Choroid plexus epithelial cell (primary cell): ENCODE measurements at places on chromosomes 7 and 10.

GRCh38 chr10:114261076-114261475 lies 22.0 kb downstream of the VWA2 start:
- DNase-seq, result peak; percentile 41

- no peak for DNase-seq
These were observed 161.2 kb downstream of the CELF2 start for GRCh38 chr10:11178606-11179515.

DNA sequence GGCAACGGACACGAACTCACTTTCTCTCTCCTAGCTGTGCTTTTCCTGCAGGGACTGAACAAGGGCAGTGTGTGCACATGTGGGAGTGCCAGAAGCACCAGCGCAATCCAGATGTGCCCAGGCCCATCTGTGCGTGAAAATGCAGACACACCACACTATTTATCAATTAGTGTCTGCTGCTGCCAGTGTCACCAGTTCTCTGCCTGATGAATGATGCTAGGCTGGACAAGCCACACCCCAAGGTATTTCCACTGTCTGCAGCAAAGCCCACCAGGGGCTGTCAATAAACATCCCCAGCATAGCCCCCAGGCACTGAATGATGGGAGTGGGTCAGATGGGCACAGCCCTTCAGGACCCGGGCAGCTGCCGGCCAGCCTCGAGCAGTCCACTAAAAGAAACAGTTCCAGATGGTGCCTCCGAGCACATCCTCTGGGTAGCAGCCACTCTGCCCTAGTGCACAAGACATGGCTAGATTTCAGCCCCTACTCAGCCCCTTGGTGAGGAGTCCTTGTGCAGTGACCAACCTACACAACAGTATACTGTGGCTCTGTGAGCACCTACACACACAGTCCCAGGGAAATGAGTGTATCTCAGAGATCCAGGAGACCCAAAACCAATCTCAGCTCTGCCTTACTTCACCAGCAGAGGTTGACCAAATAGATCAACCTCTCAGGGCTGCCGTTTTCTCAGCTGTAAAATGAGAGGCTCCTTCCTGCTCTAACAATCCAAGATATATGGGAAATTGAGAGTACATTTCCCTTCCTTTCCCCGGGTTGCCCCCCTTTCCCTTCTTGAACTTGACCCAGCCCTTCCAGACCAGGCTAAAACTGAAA lies 314.7 kb downstream of the PLXNA4 start:
- DNase-seq, result no peak

- no peak for DNase-seq
These were observed 99.1 kb downstream of the CABCOCO1 start for GRCh38 chr10:61761825-61762217.

GRCh38 chr7:16350634-16351033 lies 70.7 kb downstream of the CRPPA start:
- DNase-seq, result no peak

DNA sequence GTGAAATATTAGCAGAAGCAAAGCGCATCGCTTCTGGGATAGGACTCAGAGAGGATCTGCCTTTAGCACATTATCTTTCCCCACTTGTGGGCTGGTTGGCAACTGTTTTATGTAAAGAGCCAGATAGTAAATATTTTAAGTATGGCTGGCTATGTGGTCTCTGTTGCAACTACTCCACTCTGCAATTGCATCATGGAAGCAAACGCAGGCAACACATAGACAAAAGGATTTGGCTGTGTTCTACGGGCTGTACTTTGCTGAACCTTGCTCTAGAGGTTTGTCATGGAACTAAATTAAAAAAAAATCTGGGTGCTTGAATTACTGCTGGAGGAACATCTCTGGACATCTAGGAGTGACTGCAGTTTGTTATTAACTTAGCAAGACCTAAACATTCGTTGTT lies 307.8 kb upstream of the TPK1 start:
- DNase-seq, result no peak

GRCh38 chr10:61836888-61837754 lies 64.4 kb upstream of the ARID5B start:
- peak; percentile 84 for DNase-seq

- DNase-seq, result no peak
These were observed 202.2 kb downstream of the DNAJB9 start for GRCh38 chr7:108771853-108772252.

DNA sequence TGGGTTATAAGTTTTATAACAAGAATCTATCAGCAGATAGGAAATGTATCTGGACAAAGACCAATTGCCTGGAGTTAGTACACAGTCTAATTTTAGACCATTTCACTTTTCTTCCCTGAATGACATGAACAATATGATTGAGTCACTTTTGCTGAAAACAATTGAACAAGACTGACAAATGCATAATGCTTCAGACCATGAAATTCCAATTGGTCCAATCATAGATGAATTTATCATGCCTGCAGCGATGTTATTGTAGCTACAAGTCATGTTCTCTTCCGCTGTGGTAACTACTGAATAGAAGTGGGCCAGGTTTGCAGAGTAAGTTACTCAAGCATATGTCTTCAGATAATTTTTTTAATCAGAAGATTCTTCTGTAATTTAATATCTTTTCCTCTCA lies 73.4 kb downstream of the VSTM2A start:
- DNase-seq, result no peak
